ENCODE measurements at places on chromosomes 4 and X.
A peak's percentile ranks its signal among the peaks of the same experiment; 100 is the strongest.

- DNase-seq, result no peak
These were observed 63.2 kb downstream of the MID1 start for GRCh38 chrX:10557166-10557565.

DNA sequence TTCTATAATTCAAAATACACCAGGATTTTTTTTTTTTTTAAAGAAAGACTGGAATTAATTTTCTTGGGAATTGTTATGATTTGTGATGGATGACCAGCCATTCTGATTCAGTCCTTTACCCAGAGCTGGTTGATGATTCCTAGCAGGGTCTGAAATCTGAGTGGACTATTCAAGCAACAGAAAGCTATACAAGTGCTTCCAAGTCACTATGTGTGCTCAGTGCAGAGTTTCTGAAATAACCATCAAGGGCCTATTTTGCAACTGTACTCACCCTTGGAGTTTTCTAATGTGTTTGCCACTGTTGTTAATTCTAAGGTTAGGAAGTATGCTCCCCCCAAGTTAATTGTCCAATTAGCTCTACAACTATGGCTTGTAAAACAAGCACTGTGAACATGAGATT is 137.7 kb upstream of the RAPGEF2 start:
- DNase-seq, result no peak

- DNase-seq, result no peak
These were observed 3.2 kb downstream of the DGKQ start for GRCh38 chr4:970046-970745.

DNA sequence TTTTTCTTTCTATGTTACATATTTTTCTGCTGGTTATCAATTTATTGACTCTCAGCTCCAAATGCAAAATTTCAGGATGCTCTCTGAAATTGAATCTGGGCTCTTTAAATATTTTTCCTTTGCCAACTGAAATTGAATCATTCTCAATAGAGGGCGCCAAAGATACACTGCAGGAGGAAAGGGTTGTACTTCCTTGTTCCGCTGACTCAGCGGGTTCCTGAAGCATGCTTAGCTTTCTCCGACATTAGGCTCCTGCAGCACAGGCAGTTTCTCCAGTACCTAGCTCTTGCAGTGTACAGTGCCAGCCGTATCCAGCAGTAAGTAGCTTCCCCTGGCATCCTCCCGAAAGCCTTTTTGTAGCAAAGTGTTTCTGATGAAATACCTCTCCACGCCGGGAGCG is 28.8 kb upstream of the CFAP47 start:
- DNase-seq, result no peak

DNA sequence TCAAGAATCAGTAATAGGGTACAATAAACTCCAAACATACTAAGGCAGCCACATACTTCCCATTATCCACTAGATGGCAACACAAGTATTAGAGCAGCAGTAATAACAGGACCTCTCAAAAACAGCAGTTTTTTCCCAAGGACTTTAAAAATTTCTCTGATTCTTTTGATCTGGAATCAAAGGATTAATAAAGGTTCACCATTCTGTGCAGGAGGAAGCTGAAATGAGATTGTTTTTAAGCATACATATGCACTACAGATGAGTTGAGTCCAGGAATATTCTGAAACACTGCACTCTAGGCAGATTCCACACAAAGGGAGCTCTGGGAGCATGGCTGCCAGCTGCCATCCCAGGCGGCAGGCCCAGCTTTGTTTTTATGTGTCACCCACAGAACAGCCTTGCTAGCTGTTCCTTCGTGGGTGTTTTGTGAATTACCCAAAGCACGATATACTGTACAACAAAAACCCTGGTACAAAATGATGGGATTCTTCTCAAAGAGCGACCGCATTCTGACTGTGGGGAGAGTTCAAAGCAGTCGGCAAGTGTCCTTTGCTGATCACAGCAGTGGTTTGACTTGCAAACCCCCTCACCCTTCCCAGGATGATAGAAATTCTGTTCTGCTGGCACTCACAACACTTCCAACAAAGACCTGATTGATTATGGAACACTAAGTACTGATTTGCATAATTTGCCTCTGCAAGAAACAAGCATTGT is 61.0 kb downstream of the STX18 start:
- no peak for DNase-seq

DNA sequence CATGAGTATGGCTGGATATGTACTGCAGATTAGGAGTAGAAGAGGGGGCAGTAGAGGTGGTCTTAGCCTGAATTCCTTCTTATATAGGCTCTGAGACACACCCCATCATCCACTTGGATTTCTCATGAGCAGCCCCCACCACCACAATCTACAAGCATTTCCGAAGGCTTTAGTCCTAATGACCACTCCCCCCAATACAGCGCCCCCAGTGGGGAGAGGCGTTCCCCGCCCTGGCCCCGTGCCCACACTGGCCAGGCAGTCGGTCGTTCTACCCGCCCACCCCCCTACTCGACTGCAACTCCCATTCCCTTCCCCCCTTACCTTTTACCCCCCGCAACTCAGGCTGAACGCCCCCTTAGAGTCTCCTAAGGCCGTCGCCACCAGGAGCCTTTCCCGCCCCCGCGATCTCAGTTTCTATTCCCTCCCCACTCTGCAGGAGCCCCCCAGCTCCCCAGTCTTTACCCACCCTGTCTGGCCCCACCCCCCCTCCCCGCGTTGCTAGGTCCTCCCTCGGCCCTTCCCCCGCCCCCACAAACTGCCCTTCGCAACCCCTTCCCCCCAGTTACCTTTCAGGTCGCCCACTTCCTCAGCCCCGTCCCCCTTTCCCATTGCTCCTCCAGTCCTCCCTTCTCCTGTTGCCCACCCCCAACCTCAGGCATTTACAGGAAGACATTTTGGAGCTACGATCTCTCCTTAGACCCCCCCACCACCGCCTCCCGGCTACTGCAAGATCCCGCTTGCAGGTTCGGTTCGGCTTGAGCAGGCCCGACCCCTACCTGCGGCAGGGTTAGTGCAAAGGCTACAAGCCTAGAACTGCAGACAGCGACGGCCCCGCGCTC is 468 bp downstream of the ZMYM3 start:
- DNase-seq, result peak; percentile 38

DNA sequence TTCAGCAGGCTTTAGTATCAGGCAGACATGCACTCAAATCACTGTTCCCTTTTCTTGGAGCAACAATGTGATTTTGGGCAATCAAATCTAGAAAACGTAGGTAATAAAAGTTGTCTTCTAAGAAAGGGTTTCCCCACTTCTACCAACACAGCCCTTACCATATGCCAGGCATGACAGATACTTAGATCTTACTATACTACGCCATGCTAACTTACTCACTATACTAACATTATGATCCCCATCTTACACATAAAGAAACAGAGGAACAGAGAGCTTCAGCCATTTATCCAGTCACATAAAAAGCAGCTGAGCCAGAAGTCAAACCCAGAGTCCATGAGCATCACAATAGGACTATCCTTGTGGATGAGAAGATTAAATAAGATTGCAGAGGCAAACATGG is 9.2 kb downstream of the TXK start:
- DNase-seq, result no peak

GRCh38 chrX:40086569-40087335 is 11.0 kb downstream of the BCOR start:
- no peak for DNase-seq

- no peak for DNase-seq
These were observed 21.2 kb upstream of the SLC25A31 start for GRCh38 chr4:127708985-127709384.

DNA sequence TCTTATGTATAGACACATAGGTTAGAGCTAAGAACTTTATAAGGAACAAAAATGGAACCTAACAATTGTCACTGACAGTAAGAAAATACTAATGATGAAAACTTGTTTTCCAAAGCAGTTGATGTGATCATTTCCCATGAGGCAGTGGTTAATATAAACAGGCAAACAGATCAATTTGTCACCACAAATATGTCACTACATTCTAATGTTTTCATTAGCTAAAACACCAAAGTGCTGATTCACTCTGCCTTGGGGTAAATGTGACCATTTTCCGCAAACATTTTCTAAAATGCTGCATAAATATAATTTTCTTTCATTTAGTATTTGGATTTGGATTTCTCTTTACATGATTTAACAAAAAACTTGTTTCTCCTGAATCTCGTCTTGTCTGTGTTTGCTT is 408.9 kb upstream of the CTSO start:
- no peak for DNase-seq

DNA sequence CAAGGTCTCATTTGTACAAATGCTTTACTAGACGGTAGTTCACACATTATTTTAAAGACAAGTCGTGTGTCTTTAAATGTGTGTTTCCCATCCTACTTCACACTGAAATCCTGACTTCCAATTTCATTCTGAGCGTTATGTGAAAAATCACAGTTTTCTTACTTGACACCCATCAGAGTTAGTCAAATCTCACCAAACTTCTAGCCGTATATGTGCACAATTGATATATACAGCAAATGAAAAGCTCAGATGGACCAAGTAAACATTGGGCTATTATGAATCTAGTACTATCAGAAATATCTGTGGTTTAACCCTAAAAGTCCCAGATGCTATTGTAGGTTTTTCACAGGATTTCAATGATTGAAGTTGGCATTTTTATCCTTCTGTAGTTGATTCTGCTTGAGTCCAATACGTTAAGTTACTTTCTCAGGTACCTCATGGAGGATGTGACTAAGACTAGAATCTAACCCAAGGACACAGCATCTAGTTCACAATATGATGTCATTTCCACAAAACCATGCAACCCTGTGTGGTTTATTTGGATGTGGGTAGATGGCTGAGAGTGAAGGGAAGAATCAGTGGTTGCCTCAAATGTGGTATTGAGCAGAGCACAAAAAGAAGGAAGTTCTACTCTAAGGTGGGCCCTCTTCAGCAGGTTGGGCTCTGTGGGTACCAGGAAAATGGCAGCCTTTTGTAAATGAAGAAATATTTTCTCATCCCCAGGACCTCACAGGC is 22.1 kb upstream of the TRIM60 start:
- no peak for DNase-seq

- no peak for DNase-seq
These were observed 125.0 kb downstream of the SPCS3 start for GRCh38 chr4:176444741-176445140.

DNA sequence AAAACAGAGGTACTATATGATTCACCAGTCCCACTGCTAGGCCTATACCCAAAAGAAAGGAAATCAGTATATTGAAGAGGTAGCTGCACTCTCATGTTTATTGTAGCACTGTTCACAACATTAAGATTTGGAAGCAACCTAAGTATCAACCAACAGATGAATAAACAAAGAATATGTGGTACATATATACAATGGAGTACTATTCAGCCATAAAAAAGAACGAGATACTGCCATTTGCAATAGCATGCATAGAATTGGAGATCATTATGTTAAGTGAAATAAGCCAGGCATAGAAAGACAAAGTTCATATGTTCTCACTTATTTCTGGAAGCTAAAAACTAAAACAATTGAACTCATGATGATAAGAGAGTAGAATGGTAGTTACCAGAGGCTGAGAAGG is 72.6 kb downstream of the FGF16 start:
- no peak for DNase-seq

DNA sequence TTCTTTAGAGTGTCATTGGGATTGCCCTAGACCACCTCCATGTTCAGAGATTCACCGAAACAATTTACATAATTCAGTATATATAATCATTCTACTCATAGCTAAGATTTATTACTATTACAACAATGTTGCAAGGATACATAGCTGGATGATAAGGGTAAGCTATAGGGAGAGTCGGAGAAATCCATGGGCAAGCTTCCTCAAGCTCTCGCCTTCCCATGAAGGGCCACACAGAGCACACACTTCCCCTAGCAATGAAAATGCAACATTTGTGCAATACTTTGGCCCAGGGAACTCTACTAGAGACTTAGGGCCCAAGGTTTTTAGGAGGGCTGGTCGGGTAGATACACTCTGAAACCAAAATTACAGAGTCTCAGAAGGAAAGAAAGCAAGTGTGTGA is 49.7 kb upstream of the ABCG2 start:
- no peak for DNase-seq

DNA sequence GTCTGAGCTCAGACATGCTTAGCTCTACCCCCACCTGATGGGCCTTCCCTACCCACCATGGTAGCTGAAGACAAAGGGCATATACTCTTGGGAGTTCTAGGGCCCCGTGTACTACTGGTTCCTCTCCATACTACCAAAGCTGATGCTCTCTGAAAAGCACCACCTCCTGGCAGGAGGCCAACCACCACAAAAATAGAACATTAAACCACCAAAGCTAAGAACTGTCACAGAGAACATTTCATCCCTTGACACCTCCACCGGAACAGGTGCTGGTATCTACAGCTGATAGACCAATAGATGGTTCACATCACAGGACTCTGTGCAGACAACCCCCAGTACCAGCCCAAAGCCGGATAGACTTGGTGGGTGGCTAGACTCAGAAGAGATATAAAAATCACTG is 13.4 kb downstream of the EDA2R start:
- no peak for DNase-seq

- no peak for DNase-seq
These were observed 443.0 kb upstream of the GALNT7 start for GRCh38 chr4:172725581-172725980.

- DNase-seq, result no peak
These were observed 56.8 kb downstream of the TSPAN7 start for GRCh38 chrX:38618180-38618579.

DNA sequence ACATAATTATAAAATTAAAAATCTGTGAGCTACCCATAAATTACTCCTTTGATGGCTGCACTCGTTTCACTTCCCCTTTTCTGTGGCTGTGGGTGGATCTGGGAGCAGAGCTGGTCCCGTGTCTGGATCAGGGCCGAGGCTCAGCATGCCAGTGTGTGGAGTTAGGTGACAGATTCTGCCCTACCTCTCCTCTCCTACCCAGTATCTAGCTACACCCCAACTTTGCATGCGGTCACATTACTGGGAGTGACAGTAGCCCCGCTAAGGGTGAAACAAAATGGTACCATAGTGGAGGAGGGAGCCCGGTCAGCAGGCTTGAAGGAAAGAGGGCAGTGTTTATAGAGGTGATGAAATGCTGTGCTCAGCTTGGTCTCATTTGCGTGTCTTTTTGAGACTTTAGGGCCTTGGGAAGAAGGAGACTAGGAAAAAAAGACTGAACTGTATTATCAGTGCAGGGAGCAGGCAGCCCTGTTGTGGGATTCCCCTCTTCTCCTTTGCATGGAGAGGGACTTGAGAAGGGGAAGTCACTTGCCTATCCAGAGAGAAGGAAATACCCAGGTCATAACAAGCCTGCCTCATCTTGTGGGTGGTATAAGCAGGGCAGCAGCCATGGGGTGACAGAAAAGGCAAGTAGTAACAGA is 48.4 kb downstream of the ARHGAP10 start:
- no peak for DNase-seq

- DNase-seq, result no peak
These were observed 7.8 kb downstream of the CXXC4 start for GRCh38 chr4:104486716-104487504.

GRCh38 chr4:159079074-159079473 is 23.8 kb upstream of the RAPGEF2 start:
- DNase-seq, result no peak

DNA sequence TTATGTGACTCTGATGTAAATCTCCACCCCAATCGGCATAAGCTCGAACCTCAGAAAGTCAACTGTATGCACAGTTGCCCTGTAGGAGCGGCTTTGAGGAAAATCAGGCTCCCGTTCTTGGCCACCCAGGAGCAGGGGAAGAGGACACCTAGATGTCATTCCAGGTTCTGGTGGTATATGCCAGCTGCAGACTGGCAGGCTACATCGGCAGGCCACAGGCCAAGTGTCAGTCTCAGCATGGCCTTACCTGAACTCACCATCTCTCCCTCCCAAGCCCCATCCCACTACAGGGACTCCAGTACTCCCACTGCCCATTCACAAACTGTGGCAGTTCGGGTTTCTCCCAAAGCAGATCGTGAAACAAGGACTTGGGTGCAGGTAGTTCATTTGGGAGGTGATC is 428.1 kb downstream of the BCOR start:
- no peak for DNase-seq

- peak; percentile 8 for DNase-seq
These were observed at the start of gene ITM2A for GRCh38 chrX:79366873-79367749. Gene ITM2A, minus strand, starts transcription at chrX:79367334. Its CDS starts 119 bp downstream, at chrX:79367215.

All from GM12892 (cell line).